Activated T-helper 1 cell treated with Interleukin-2 at 50 U/mL for 16 hours (primary cell): ENCODE measurements at places on chromosomes 13 and 19.

DNA sequence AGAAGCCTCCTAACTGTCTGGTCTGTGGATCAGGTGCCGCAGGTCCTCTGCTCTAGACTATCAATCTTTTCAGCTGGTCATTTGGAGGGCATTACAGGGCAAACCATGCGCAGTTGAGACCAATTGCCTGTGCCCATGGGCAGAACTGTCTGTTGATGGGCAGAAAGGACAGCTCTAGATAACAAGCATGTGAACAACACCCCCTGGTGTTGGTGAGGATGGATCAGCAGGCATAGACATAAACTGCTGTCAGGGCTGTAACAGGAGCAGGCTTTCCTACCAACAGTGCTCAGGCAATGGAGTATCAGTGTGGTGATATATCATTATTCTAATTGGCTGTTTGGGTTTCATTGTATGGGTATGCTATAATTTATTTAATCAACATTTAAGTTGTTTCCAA, 104.7 kb upstream of the KL start:
- DNase-seq, result no peak

DNA sequence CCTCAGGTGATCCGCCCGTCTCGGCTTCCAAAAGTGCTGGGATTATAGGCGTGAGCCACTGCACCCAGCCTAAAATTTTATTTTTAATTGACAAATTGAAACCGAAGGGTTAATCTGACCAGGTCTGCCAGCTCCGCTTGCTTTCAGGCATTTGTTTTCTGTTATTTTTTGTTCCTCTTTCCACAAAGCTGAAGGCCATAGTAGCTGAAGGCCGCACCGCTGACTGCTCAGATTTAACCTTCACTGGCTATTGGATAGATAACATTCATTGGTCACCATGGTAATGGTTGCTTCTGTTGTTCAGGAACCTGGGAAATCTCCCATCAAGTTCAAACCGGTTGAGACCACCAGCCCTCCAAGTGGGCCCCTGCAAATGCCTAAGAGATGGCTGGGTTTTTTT, 124.5 kb upstream of the USP29 start:
- no peak for DNase-seq

- DNase-seq, result no peak
These were observed 788.4 kb upstream of the PRR20A start for GRCh38 chr13:56352361-56352760.

DNA sequence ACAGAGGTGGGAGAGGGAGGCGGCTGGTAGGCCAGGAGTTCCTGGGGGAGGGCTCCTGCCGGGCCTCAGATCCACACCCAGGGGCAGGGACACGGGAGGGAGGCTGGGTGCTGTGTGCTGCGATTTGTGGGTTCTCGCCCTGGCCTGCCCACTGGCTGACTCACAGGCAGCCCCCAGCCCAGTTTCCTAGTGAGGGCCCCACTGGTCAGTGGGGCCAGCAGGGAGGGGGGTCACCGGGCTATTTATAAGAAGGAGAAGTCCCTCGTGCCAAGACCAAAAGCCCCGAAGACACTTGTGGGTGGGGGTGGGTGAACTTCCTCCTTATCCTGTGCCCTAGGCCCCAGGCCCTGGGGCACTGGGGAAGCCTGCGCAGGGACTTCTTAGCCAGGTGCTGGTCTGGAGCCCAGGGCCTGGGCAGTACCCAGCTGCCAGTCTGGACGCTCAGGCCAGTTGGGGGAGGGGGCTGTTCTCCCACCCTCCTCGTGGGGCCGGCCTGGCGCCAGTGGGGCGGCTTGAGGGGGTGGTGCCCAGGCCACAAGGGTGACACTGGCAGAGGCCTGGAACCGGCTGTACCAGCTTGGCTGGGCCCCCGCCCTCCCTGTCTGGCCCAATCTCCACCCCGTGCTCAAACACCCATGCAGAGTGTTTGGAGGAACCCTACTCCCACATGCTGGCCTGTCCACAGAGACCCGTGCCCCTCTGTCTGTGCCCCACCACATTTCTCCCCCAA, 5.0 kb upstream of the JUNB start:
- no peak for DNase-seq

- DNase-seq, result peak; percentile 71
These were observed 5.8 kb upstream of the FCGRT start for GRCh38 chr19:49506575-49507105.

- no peak for DNase-seq
These were observed 105.3 kb upstream of the CACNA1A start for GRCh38 chr19:13611596-13611995.

DNA sequence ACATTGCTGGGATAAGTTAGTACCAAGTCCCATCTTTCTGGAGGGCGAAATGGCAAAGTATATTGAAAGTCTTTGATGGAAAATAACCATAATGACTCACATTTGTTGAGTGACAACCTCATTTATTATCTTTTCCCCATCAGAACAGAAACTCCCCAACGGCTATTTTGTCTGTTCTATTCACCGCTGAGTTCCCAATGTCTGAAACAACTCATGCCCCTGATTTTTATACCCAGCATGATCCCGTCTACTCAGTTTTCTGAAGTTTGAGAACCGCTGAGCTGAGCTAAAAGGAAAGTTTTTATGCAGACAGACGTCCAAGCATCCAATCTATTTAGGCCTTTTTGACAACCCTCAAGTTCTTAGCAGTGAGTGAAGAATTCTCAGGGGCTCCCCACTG, 7.8 kb upstream of the TINCR start:
- DNase-seq, result no peak

- no peak for DNase-seq
These were observed 113.3 kb downstream of the SIPA1L3 start for GRCh38 chr19:38020311-38020710.

DNA sequence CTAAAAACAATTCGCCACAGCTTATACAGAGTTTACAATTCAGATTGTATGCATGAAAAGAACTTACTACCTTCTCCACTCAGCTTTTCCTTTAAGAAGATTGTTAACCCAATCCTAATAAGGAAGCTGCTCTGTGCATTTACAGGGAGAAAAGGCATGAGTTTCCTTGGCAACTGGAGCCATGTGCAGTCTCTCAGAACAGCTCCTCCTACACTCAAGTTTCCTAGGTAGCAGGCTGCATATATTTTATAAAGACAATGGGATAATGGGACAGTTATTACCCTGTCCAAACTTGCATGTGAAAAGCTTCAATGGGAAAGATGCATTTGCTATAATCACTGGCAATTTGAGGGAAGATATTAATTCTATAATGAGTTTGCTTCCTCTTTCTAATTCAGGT, 125.5 kb upstream of the TRPC4 start:
- DNase-seq, result no peak

- DNase-seq, result no peak
These were observed 62.9 kb upstream of the KLHL1 start for GRCh38 chr13:70171151-70171550.

GRCh38 chr19:55549500-55550320, 4.4 kb upstream of the SBK3 start:
- no peak for DNase-seq

GRCh38 chr13:71661921-71662320, 205.1 kb downstream of the DACH1 start:
- no peak for DNase-seq

DNA sequence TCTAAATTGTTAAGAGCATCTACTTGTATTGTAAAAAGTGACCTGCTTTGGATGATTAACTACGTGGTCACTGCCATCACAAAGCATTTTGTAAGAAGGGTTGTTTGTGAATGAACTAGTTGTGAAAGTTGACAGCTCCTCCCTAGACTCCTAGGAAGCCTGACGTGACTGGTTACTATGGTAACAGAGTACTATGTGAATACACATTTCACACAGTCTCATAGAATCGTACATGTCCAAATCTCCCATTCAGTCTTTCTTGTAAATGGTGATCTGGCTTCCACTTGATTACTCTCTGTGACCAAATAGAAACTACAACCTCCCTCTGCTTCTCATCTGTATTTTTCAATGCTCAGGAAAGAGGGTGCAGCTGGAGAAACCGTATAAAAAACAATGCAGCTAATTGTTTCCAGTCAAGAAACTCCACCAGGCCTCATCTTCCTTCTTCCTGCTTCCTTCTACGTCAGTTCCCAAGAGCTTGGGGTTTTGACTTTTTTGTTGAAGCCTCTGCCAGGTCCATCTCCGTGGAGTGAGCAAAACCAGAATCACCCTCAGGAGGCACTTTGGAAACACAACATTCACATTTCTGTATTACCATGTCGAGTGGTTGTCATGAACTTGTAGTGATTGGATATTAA, 83.4 kb downstream of the GPC6 start:
- no peak for DNase-seq

GRCh38 chr13:91238036-91238435, 109.5 kb upstream of the MIR17HG start:
- DNase-seq, result no peak

DNA sequence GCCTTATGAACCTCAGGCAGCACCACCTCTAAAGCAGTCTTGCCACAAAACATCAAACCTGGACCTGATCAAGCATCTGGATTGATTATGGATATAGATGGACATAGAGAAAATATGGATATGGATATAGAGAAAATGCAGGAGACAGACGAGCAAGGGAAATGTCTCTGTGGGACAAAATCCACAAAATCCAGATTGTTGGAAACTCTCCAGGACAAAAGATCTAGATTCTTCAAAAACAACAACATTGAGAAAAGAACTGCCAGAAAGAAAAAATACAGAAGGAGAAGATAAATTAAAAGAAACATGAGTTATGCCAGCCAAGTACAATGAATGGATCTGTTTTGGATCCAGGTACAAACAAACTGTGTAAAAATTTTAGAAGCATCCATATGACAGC, 1176.5 kb downstream of the UQCRFS1 start:
- no peak for DNase-seq

- no peak for DNase-seq
These were observed 72.8 kb downstream of the CCDC70 start for GRCh38 chr13:51934461-51935087.

DNA sequence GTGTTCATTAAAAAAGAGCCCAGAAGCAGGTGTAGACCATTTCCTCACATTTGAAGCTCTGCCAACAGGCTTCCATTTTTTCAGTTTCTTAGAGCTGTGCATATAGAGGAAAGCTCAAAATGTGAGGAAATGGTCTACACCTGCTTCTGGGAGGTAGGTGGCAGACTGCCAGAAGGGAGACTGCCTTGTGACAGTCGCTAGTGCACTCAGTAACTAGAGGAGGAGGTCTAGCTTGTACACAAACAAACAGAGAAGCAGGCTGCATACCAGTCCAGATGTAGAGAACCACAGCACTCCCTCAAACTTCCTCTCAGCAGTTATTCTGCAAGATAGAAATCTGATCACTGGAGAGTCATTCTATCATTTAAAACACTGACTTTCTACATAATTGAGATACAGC, 800.2 kb downstream of the EFNB2 start:
- DNase-seq, result no peak

DNA sequence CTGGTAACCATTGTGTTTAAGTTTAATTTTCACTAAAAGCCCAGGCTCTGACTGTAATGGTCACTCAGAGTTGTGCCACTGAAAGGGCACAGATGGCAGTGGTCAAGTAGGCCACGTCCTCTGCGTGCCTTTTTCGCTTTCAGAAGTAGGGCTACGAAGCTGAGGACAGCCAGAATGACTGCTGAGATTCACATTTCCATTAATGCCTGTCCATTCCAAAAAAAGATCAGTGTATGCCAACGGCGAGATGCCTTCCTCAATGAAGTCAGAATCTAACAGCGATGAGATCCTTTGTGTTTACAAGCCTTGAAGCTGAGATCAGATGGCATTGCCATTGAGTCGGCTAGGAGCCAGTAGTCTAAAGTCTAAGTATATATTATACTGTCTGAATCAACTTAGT, 311.3 kb downstream of the FGF14 start:
- no peak for DNase-seq

DNA sequence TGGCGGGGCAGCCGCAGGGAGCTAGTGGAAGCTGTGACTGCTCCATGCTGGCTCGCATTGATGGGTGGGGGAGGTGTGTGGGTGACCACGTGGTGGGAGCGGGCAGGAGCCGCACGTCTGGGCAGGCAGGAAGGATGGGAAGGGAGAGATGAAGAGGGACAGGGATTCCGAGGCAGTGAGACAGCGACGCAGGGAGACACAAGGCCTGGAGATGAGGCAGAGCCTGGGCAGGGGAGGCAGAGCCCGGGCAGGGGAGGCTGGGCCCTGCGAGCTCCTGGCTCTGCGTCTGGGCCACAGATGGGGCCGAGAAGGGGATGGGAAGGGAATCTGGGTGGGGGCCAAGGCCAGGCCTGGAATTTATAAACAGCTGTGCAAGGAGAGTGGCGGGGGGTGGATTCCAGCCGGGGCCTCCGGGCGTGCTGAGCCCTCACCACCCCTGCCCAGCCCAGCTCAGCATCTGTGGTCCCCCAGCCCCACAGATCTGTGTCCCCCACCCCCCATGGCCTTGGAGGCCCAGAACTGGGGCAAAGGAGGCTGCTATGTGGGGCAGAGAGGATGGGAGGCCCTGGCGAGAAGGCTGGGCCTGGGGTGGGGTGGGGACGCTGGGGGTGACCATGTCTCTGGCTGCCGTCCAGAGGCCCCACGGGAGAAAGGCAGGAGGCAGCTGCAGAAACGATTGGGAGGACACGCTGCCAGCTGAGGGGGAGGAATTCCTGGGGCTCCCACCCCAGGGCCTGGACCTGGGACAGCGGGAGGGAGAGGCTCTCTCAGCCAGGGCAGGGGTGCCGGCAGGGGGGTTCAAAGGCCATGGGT, 6.0 kb downstream of the EHD2 start:
- no peak for DNase-seq

- DNase-seq, result no peak
These were observed 47.6 kb downstream of the CEP89 start for GRCh38 chr19:32924200-32924599.

GRCh38 chr13:109789262-109789661, 2.9 kb upstream of the IRS2 start:
- DNase-seq, result no peak

- DNase-seq, result no peak
These were observed 69.6 kb downstream of the RYR1 start for GRCh38 chr19:38503077-38503410.

GRCh38 chr19:44955505-44956439, 592 bp downstream of the CLPTM1 start:
- no peak for DNase-seq

GRCh38 chr19:17778968-17779929, 15.7 kb upstream of the B3GNT3 start:
- DNase-seq, result no peak

DNA sequence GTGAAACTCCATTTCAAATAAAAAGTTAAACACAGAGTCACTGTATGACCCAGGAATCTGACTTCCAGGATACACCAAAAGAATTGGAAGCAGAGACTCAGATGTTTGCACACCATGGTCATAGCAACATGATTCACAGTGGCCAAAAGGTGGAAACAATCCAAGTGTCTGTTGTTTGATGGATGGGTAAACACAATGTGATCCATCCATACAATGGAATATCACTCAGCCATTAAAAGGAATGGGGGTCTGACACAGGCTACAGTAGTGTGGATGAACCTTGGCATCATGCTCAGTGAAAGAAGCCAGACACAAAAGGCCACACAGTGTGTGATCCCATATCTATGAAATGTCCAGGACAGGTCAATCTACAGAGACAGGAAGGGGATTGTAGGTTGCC, 174.3 kb downstream of the PTPRS start:
- DNase-seq, result no peak

GRCh38 chr13:96053003-96053703, at the start of gene UGGT2:
Gene UGGT2 (minus strand): TSS chr13:96053401. CDS start chr13:96053312, 89 bp downstream.
- no peak for DNase-seq

GRCh38 chr19:3075605-3076431, 13.5 kb upstream of the TLE5 start:
- peak; percentile 64 for DNase-seq

- no peak for DNase-seq
These were observed 582 bp upstream of the PTPRH start for GRCh38 chr19:55209693-55210472.
